ENCODE measurements at places on chromosomes 6 and 20. TPM values are rescaled to one million over a fixed set of nuclear protein-coding genes. Genes with fewer than 3 reads are reported as not detected.

Gene CLPSL2
- not detected for total RNA-seq

Gene CAGE1
- total RNA-seq = 0.17 TPM

Gene MAFB
- total RNA-seq = 3.7 TPM

Gene ZNF391
- total RNA-seq = 4.3 TPM

Gene IMPG1
- 0.44 TPM for total RNA-seq

Gene LINC00237
- not detected for total RNA-seq

Gene MYT1
- total RNA-seq = 0.08 TPM

Gene POFUT1
- total RNA-seq = 87.3 TPM

Gene SYNE1
- 59.9 TPM for total RNA-seq

Gene MAN1A1
- total RNA-seq = 245 TPM
